Vagina (tissue), 2 donors: ENCODE measurements at places on chromosomes 5 and 9.

DNA sequence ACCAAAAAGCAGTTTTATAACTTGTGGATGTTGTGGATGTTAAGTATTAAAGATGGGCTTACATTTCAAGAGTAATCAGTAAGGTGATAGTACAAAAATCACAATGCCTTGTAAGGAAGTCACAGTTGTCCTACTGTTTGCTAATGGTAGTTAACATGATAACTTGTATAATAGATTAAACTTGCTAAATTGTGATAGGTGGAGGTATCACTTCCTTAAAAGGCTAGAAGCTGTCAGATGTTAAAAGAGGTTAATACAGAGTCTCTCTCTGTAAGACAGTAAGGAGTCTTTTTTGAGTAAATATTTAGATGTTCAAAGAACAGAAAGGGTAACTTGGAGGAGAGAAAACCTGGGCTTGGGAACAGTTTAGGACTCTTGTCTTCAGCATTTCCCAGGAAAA lies 14.2 kb upstream of the MACIR start:
- DNase-seq: no peak

- no peak for DNase-seq
These were observed 310.8 kb downstream of the CDH12 start for GRCh38 chr5:22542340-22542739.

DNA sequence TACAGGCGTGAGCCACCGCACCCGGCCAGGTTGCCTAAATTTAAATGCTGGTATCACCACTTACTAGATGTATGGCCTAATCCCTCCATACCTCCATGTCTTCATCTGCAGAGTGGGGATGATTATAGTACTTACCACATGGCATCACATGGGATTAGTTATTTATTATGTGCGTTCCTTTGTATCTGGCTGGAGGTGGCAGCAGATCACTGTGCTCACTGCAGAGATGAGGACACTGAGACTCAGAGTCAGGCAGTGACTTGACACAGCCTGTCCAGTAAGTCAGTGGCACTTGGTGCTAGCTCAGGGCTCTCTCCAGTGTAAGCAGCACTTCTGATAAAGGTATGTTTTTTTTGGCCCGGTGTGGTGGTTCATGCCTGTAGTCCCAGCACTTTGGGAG lies 38.4 kb upstream of the HAND1 start:
- no peak for DNase-seq

GRCh38 chr9:134681061-134681661 lies 39.6 kb downstream of the COL5A1 start:
- DNase-seq: no peak

DNA sequence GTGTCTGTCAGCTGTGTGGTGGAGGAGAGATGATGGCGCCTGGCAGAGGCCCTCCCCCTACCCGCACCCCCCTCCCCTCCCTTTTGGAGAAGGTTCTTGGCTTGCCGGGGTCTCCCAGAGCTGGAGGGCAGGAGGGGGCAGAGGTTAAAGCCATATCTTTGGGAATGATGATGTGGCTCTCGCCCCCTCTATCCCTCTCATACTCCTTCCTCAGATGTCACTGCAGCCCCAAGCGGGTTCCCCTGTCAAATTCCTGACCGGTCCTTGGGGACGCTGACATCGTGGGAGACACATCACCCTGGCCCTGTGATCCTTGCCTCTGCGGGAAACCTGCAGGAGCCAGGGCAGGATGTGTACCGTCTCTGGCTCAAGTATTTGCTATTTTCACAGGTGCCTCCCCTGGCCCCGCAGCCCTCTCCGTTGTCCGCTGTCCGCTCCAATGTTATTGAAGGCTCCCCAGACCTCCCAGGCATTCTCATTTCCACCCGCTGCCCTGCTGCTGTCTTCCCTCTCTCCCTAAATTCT lies 109.5 kb downstream of the FOXD1 start:
- DNase-seq: no peak

GRCh38 chr9:33489066-33489465 lies 15.3 kb upstream of the NOL6 start:
- no peak for DNase-seq

- no peak for DNase-seq
These were observed 5.7 kb downstream of the FIBCD1 start for GRCh38 chr9:130933114-130934046.

DNA sequence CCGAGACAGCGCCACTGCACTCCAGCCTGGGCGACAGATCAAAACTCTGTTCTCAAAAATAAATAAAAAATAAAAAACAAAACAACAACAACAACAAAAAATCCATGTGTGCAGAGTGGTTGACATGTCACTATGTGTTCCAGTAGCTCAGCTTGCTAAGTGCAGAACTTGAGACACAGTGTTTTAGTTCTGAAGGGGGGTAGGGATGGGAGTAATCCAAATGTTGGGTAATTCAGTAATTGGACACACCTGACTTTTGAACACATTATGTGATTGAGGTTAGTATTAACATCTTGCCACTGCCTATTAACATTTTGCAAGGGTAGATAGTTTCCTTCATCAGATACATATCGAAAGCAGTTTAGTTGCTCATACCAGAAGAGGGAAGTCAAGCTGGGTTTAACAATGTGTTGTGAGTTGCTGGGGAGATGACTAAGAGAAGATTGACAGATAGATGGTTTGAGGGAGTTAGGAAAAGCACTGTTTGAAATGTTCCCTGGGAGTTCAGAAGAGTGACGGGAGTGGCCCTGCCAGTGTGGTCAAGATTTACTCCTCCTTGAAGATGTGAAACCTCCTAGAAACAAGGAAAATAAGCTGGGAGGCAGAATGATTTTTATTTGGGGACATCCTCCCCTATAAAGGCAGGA lies 928 bp downstream of the HACD4 start:
- DNase-seq: no peak
